ENCODE measurements at places on chromosomes 2 and 18.

GRCh38 chr2:230209422-230210051 is 10.2 kb downstream of the SP110 start:
- peaks cover 29% of the 10 kb centered on the region for H3K36me3 ChIP-seq
- no peak overlapping the region for H3K4me3 ChIP-seq
- H3K27me3 ChIP-seq = no peaks in the 10 kb centered on the region
- no peak overlapping the region for H3K27ac ChIP-seq
- peaks cover 26% of the 10 kb centered on the region for H3K4me1 ChIP-seq
- no peak for DNase-seq

DNA sequence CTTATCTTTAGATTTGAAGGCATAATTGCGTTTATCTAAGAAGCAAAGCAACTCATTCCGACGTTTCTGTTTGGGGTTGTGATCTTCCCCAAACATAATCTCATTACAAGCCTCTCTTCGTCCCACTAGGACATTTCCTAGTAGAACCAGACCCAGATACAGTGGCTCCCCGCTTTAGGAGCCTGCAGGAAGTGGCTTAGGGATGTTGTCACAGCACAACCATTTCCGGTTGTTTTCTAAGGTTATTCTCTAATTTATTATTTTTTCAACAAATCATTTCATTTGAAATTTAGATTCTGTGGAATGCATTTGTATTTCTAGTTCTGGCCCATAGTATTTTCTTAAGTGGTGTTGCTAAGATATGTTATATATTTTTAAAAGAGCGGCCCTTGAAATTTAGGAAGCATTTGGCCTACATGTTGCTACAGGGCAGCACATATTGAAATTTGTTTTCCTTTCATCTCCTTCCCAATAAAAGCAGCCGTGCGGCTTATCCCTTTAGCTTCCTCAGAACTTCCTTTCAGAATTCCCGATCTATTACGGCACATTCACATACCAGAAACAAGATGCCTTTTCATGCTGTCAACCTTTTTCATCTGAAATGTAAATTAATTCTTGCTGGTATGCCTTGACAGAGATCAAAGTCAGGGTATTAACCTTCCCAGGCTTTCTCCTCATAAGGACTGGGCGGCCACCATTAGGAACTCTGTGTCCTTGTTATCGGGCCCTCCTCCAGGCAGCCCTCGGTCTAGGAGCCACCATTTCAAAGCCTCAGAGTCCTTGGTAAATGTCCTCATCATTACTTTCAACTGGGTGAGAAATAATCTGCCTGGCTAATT is 210.9 kb upstream of the SP5 start:
- peaks cover 18% of the 10 kb centered on the region for H3K4me1 ChIP-seq
- DNase-seq = no peak
- H3K4me3 ChIP-seq = no peak overlapping the region
- H3K27me3 ChIP-seq = peaks cover 23% of the 10 kb centered on the region
- H3K36me3 ChIP-seq = no peaks in the 10 kb centered on the region
- no peak overlapping the region for H3K27ac ChIP-seq

DNA sequence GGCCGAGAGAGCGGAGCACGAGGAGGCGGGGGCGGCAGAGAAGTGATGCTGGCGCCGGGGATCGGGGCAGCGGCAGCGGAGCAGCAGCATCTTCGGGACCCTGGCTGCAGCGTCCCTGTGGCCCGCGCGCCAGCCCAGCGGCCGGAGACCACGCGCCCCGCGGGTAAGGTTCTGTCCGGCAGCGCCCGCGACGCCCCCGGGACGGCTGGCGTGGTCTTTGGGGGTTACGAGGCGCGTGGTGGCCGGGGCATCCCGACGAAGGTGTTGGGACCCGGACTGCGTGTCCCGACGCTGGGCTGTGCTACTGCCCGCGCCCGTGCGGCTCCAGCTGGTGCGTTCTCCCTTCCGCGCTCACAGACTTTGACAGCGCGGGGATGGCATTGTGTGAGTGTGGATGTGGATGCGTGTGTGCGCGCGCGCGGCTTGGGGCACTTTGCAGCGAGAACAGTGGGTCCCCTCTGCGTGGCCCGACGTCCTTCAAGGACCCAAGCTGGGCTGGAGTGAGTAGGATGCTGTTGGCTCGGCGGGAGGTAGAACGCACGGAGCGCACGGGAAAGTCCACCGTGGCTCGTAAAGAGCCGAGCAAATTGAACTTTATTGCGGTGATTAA is 405.0 kb downstream of the XIRP2 start:
- no peak for DNase-seq
- no peak overlapping the region for H3K27ac ChIP-seq
- peak overlapping the region; percentile 72 for H3K4me3 ChIP-seq
- peaks cover 15% of the 10 kb centered on the region for H3K4me1 ChIP-seq
- peaks cover 34% of the 10 kb centered on the region for H3K27me3 ChIP-seq
- peaks cover 6% of the 10 kb centered on the region for H3K36me3 ChIP-seq

GRCh38 chr18:4748975-4749374 is 293.9 kb upstream of the DLGAP1 start:
- H3K27me3 ChIP-seq = no peaks in the 10 kb centered on the region
- no peak overlapping the region for H3K27ac ChIP-seq
- no peak overlapping the region for H3K4me3 ChIP-seq
- H3K4me1 ChIP-seq = no peaks in the 10 kb centered on the region
- no peak for DNase-seq

GRCh38 chr2:120390381-120391055 is 44.6 kb downstream of the INHBB start:
- H3K4me3 ChIP-seq = no peak overlapping the region
- DNase-seq = no peak
- no peaks in the 10 kb centered on the region for H3K36me3 ChIP-seq
- no peak overlapping the region for H3K27ac ChIP-seq
- H3K27me3 ChIP-seq = peaks cover 17% of the 10 kb centered on the region

GRCh38 chr2:60320724-60321123 is 232.7 kb downstream of the BCL11A start:
- H3K4me3 ChIP-seq = no peak overlapping the region
- H3K36me3 ChIP-seq = peaks cover 4% of the 10 kb centered on the region
- DNase-seq = no peak
- no peak overlapping the region for H3K27ac ChIP-seq
- H3K27me3 ChIP-seq = peaks cover 6% of the 10 kb centered on the region
- H3K4me1 ChIP-seq = no peaks in the 10 kb centered on the region

DNA sequence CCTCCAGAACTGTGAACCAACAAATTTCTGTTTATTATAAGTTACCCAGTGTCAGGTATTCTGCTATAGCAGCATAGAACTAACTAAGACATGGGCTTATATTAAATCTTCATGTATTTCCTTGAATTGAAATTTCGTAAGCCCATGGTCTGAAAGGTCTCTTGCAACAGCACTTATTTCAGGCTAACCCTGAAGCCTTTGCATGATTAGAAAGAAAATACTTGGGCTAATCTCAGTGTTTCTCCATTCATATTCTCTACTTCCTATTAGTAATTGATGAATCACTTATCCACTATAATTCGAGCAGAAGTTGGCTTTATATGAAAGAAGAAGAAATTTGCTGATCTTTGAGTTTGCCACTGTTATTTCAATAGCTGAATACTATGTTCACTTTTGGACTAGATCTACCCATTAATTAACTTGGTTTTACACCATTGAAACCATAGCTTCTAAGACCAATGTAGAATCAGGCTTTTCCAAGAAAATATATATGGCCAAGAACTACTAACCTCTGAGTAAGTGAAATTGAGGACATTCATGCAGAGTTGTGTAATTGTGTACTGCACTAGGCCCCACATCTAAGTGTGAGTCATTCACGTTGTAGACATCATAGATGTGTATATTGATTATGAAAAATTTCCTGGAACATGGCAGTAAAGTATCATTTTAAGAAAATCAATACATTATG is 731.6 kb downstream of the SOCS6 start:
- H3K27me3 ChIP-seq = peaks cover 1% of the 10 kb centered on the region
- no peak overlapping the region for H3K27ac ChIP-seq
- H3K36me3 ChIP-seq = peaks cover 8% of the 10 kb centered on the region
- no peak for DNase-seq
- peaks cover 2% of the 10 kb centered on the region for H3K4me1 ChIP-seq
